Activated T-cell treated with anti-CD3 and anti-CD28 coated beads for 48 hours (primary cell): ENCODE measurements at places on chromosomes 2 and 18.

GRCh38 chr2:143948710-143949109, 571.2 kb downstream of the ZEB2 start:
- no peak for DNase-seq

- DNase-seq, result no peak
Observed at GRCh38 chr2:38141501-38141900, 65.5 kb upstream of the CYP1B1 start.

DNA sequence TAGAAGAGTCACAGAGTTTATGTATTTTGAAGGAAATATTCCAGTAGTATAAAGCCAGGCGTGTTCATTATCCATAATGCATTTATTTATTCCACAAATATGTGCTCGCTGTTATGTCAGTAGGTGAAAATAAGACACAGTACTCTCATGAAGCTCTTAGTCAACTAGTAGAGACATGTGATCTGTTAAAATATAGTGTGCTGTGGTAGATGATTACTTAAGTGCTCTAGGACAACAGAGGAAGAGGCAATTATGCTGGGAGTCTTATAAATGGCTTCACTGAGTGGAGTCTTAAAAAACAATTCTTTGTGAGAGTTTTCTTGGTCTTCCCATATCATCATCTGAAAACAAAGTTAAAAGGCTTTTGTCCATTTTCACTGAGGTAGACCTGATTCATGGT, 457.3 kb downstream of the XIRP2 start:
- no peak for DNase-seq

- DNase-seq, result no peak
Observed at GRCh38 chr2:241519669-241520068, 11.3 kb upstream of the STK25 start.

DNA sequence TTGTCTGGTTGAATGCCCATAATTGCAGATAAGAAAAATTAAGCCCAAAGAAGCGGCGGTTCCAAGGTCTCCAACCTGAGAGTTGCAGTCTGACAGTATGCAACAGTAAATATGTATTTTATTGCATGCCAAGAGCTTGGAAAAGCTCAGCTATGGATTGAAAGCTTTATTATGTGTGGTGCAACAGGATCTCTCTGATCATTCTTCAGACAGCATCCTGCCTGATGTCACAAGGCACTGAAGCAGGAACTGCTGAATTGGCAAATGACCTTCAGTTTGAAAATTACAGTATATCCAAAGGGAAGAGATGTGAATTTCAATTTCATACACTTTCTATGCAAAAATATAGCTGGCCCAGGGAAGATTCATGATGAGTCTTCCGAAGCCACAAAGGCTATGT, 42.5 kb downstream of the DOCK10 start:
- no peak for DNase-seq

- DNase-seq, result no peak
Observed at GRCh38 chr2:127051116-127052056, 55.6 kb downstream of the BIN1 start.
